ENCODE measurements at places on chromosomes 5 and 9.

DNA sequence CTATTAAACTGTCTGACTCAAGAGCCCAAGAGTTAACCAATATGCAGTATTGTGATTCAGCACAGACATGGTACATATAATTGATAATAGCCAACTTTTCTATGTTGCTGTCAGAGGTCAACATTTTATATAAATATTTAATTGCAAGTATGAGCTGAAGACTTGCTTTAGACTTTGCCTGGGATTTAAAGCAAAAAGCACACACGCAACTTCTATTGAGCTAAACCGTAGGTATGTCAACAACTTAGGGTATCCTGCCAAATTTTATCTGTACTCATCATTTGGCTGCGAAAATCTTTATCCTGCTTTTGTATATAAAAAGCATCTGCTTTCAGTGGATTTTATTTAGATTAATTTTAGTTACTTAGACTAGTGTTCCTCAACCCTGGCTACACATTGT, 27.4 kb downstream of the UHRF2 start:
- no peak for DNase-seq

DNA sequence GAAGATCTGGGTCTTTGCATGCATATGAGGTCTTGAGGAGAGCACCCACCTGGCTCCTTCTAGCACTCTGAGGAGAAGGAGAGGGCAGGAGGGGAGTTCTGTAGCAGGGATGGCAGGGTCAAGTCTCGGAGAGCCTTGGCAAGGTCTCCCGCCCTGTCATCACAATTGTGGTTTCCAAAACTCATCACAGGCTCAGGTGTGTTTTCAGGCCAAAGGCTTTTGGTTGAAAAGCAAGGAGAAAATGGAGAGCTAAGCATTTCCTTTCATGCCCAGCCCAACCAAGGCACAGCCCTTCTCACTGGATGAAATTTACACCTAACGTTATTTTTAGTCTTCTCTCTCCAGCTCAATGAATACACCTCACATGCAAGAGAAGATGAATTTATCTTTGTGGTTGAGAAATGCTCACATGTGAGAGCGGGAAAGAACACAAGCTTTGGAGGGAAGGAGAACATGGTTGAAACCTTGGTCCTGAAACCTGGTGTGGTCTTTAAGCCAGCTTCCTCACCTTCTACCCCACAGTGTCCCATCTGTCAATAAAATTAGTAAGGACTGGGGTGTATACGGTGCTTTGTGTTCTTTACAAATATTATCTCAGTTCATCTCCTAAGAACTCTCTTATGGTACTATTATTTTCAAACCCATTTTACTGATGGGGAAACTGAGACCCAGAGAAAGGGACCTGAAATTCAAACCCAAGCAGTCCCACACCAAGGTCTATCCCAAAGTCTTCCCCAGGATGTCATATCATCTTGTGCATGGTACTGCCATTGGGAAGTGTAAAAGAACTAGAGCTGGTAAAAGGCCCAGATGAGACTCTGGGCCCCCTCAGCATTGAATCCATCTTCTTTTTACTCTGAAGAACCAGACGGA, 47.8 kb upstream of the CPEB4 start:
- no peak for DNase-seq

- DNase-seq = no peak
Observed at GRCh38 chr5:139383993-139384590, 995 bp upstream of the SLC23A1 start.

- DNase-seq = no peak
Observed at GRCh38 chr9:133377721-133378216, 1.6 kb downstream of the STKLD1 start.

DNA sequence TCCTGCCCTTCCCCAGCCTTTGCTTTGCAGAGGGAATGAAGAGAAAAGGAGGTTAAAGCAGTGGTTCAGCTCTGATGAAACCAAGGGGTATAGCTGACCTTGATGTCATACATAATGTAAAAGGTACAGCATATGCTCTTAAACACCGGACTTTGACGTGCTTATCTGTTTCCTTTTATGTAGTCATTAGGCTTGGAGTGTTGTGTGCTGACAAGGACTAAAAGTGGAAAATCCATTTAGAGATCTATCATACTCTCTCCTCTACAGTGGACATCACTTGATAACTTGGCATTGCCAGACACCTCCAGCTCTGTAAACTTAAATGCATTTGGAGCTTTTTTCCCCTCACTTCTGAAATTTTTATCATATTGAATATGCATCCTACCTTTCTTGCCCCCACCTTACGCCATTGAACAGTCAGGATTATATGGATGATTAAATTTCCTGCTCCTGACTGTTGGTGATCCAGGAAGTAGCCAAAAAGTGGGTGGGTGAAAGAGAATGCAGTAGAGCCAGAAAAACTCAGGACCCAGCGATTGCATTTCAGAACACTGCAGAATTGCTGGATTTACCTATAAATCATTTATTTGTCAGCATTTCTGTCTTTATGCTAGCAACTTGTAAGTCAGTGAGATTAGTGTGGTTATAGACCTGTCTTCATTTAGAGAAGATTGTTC, 4.1 kb downstream of the TNFAIP8 start:
- no peak for DNase-seq

- no peak for DNase-seq
Observed at GRCh38 chr5:134459491-134459890, 47.8 kb upstream of the CDKN2AIPNL start.

DNA sequence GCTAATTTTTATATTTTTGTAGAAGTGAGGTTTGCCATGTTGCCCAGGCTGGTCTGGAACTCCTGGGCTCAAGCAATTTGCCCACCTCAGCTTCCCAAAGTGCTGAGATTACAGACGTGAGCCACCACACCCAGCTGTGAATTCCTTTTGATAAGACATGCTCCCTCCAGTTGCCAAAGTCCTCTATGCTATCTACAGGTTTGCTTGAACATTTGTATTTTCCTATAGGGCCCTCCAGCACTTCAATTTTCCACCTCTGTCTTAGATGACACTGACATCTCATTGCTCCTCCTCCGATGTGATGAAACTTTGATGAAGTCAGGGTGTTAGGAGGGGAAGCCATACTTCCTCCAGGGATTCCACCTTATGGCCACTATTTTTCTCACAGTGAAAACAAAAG, 25.2 kb upstream of the CTSV start:
- no peak for DNase-seq

DNA sequence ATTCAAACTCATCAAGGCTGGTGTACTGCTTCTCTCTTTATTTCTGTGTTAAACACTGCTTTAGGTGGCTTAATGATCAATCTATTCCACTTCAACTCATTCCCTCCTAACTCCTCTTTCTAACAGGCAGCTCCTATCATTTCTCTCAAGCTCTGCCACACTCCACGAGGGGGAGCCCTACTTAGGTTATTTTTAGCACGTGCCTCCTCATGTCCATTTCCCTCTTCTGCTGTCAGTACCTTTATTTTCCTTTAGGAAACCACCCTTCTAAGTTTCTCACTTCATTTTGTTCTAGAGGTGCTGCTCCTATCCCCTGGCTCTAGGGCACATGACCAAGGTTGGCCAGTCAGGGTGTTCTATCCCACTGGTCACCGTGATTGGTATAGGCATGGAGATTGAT, 6.7 kb upstream of the BRINP1 start:
- no peak for DNase-seq

GRCh38 chr5:102590467-102590866, 91.7 kb upstream of the SLCO6A1 start:
- no peak for DNase-seq

DNA sequence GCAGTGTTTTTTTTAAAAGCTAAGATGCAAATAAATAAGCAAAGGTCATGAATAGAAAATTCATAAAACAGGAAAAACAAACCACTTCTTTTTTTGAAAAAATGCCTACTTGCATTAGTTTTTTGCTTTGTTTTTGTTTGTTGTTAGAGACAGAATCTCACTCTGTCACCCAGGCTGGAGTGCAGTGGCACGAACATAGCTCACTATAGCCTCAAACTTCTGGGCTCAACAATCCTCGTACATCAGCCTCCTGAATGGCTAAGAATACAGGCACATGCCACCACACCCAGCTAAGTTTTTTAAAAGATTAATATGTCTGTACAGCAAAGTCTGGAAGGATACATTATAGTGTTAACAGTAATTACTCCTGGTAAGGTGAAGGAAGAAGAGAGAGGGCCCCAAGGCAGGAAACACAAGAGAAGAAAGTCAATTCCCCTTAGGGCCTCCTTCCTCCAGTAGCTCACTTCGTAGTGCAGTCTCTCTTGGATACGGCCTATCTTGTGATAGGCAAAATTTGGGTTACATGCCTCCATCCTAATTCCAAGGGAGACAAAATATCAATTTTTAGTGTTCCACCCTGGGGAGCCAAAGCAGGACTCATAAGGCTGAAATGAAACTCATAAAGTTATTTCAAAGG, 15.3 kb downstream of the FAM169A start:
- no peak for DNase-seq

GRCh38 chr5:181197326-181197951, 7.6 kb downstream of the TRIM7 start:
- no peak for DNase-seq

DNA sequence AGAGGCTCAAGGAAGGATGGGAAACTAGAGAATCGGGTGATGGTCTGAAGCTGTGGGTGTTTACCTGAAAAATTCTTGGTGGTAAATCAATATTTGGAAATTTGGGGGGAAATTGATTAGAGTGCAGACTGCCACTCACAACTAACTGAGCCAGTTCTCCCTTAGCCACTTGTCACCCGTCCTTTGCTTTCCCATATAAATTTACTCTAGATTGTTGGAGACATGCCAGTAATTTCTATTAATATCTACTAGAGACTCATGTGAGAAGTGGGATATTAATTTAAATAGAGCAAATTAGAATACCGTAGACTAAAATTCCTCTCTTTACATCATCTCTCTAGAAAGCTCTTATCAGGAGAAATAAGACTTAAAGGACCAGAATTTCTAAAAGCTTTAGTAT, 471.3 kb upstream of the DAB2 start:
- no peak for DNase-seq

DNA sequence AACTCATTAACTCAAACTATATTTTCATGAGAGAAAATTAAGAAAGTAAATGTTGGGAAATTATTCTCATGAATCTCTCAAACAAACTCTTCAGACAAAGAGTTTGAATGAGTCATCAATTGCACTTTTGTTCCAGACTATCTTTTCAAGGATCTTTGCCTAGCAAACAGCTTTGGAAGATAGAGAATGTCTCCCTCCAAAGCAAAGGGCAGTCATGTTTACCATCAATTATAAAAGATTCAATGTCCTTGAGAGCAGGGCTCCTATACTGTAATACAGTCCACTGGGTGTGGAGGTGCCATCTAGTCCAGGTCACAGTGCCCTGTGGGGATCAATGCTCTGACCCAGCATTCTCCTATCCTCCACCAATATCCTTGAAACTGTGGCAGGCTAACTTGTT, 1429.3 kb downstream of the EFNA5 start:
- DNase-seq = no peak

- DNase-seq = no peak
Observed at GRCh38 chr9:114002271-114002985, 75.7 kb downstream of the AMBP start.

DNA sequence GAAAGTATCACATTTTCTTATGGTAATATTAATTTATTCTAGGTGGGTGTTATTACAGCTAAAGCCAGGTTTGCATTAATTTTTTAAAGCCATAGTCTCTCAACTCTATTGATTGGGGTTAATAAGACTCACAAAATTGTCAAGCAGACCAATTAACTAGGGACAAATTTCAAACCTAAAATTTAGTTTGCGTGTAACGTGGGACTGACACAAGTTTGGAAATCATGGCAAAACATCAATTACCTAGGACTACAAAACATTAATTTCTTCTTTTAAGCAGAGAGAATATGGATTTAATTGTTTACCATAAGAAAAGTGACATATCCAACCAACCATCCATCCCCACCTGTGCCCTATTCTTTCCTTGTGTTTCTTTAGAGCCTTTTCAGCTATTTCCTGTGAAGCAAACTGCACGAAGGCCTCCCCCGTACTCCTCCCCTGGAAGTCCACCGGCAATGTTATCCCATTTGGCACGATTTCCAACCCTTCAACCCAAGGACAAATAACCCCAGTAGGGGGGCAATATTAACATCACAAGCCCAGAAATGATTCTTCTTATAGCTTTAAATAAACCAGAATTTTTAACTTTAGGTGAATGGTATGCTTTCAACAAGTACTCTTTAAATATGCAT, 4.4 kb downstream of the HNRNPH1 start:
- no peak for DNase-seq

- no peak for DNase-seq
Observed at GRCh38 chr9:16754662-16755061, 115.8 kb downstream of the BNC2 start.

- DNase-seq = no peak
Observed at GRCh38 chr9:134420281-134420845, 94.1 kb downstream of the RXRA start.

GRCh38 chr9:133932181-133932580, 59.9 kb downstream of the VAV2 start:
- no peak for DNase-seq

GRCh38 chr9:131330814-131331600, 41.5 kb downstream of the PLPP7 start:
- DNase-seq = no peak

DNA sequence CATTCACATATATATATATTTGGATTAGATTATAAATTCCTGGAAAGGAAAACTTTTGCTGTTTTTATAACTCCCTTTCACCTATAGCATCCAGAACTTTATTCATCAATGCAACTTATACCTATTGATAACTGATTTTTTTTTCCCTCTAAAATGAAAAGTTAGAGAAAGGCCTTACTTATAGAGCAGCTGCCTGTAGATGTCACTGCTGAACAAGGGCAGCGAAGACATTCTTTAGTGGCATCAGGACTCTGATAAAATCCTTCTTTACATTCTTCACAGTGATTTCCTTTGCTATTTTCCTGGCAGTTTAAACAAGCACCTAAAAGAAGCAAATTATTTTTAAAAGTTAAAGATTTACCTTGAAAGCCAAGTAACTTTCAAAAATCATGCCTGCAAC, 32.3 kb upstream of the CDK5RAP2 start:
- DNase-seq = no peak

DNA sequence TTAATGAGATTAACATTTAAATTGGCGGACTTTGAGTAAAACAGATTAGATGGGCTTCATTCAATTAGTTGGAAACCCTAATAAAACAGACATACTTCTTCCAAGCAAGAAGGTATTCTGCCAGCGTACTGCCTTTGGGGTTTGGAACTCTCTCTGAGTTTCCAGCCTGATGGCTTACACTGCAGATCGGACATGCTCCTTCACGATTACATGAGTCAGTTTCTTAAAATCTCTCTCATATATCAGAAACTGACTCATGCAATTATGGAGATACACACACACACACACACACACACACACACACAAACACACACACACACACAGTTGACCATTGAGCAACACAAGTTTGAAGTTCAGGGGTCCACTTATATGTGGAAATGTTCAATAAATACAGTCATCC, 789.4 kb downstream of the CDH12 start:
- DNase-seq = no peak

DNA sequence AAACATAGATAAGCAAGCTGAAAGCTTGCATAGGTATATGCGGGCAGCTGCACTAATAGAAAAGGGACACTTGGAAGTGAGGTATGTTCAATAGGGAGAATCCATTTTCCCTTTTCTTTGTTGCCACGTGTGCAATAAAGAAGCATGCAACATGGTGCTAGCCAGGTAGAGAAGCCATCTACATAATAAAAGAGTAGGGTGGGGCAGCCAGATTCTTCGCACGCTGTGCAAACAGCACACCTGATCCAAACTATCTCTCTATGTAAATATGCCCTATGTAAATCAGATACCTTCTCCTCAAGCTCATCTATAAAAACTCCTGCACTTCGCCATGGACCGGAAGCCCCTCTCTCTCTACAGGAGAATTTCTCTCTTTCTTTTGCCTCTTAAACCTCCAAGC, 91.9 kb upstream of the C9orf72 start:
- DNase-seq = no peak

- no peak for DNase-seq
Observed at GRCh38 chr5:135160036-135160675, 126.1 kb upstream of the PITX1 start.

Measured in stimulated activated CD4-positive, alpha-beta T cell treated with anti-CD3 and anti-CD28 coated beads, Interleukin-2, amount 100 ng/mL, for 4 hours (primary cell).